ENCODE measurements at places on chromosomes 16 and 17.
A peak's percentile ranks its signal among the peaks of the same experiment; 100 is the strongest.

- DNase-seq: peak; percentile 83
Observed at GRCh38 chr17:73401911-73402310, 90.1 kb upstream of the CDC42EP4 start.

- no peak for DNase-seq
Observed at GRCh38 chr16:57514791-57515600, 21.4 kb downstream of the CCDC102A start.

- no peak for DNase-seq
Observed at GRCh38 chr17:61617330-61617729, 26.3 kb upstream of the NACA2 start.

GRCh38 chr17:75205793-75206163 is 299 bp downstream of the NUP85 start:
- no peak for DNase-seq

GRCh38 chr16:1273816-1274215 is 17.9 kb downstream of the TPSD1 start:
- no peak for DNase-seq
